Brain microvascular endothelial cell (primary cell): ENCODE measurements at places on chromosomes 7 and 10.
A peak's percentile ranks its signal among the peaks of the same experiment; 100 is the strongest.

GRCh38 chr7:143258831-143259230 is 4.4 kb upstream of the GSTK1 start:
- no peak for DNase-seq

DNA sequence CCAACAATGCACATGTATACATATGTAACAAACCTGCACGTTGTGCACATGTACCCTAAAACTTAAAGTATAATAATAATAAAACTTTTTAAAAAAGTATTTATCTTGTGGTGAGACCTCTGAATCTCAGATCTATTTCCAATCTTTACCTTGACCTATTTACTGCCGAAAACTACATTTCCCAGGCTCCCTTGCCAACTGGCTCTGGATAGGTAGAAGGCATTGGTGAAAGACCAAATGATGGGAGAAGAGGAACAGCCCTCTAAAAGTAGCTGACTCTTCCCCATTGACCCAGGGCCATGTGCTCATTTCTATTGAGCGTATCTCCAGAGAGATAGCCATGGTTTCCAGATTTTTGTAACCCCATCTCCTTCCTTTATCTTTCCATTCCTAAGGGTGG is 247.4 kb downstream of the GPAM start:
- no peak for DNase-seq

GRCh38 chr10:26612151-26612915 is 85.2 kb upstream of the PDSS1 start:
- no peak for DNase-seq

GRCh38 chr10:109922976-109923921 is at the start of gene XPNPEP1:
Gene XPNPEP1, minus strand, starts transcription at chr10:109923511. Its CDS starts 78 bp downstream, at chr10:109923433.
- peak; percentile 71 for DNase-seq

DNA sequence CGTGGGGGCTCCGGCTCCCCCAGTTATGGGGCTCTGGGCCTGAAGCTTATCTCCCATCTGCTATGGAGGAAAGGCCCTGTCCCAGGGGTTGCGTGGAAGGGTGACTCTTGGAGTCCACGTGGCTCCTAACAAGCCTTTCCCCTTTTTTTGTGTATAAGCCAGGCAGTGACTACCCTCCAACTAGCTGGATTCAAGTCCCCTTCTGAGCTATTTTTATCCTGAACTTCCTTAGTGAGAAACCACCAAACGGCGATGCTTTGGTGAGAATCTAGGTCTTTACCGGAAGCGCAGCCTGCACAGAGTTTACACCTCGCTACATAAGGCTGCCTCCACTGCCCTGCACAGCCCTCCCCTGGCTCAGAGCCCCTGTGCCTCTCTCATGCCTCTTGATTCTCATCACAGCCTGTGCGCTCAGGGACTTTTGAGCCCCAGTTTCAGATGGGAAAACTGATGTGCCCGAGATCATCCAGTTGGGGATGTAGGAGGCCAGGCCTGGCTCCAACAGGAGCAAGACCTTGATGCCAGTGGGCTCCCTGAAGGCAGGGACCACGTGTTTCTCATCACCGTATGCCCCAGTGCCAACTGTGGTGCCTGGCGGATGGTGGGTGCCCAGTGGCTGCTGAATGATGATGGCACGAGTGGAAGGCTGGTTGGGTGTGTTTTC is 102.3 kb upstream of the PPIF start:
- no peak for DNase-seq

- DNase-seq = peak; percentile 20
Observed at GRCh38 chr7:16914771-16915170, 33.0 kb upstream of the AGR3 start.
